MV-4-11 (cell line): ENCODE measurements at places on chromosomes 3 and 15.

DNA sequence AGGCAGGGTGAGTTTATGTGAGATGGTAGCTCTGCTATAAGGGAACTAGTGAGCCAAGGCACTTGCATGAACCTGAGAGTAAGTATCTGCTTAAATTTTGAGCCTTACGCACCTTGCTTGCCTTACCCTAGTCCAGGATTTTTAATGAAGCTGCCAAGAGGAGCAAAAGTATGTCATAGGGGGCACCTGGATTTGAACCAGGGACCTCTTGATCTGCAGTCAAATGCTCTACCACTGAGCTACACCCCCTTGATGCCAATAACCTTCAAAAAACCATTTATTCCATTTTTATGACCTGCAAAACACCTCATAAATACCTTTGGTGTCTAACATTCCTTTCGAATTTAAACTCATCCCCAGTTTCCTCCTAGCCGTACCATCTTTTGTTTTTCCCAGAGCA lies 88.3 kb upstream of the ACP3 start:
- DNase-seq, result peak; percentile 23

DNA sequence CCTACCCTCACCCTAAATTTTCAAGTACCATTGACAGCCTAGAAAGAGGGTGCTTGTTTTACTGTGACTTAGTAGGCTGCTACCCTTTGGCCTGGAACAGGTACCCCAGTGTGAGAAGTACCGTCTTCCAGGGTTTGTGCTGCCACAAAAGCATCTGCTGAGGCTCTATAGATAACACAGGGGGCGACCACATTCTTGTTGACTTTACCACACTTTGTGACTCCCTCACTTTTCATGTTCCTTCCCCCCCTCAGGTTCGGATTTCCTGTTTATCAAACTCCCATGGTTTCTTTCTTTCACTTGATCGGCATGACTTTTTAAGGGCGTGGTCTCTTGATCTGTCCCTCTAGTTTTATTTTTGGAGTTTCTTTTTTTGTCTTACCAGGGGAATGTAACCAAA lies 23.5 kb downstream of the EXOG start:
- DNase-seq, result no peak

- peak; percentile 79 for DNase-seq
These were observed 412.8 kb upstream of the TGFBR2 start for GRCh38 chr3:30193625-30194044.

GRCh38 chr3:125287248-125287647 lies 74.7 kb upstream of the SLC12A8 start:
- no peak for DNase-seq

DNA sequence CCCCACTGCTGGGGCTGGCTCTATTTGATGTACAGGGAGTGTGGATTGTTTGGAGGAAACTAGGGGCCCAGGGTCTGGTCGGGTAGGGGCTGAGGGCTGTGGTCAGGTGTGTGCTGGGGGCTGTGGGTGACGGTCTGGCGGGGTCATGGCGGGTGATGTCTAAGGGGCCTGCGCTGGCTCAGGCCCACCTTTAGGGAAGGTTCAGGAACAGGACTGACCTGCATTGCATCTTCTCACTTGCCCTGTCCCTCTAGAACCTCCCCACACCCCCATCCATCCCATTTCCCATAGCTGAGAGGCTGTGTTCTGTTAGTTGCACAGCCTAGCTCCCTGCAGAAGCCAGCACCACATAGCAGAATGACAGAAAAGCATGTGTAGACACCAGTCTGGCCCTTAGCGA lies 39.1 kb downstream of the SCN5A start:
- no peak for DNase-seq
